ENCODE measurements at places on chromosomes 6 and 20.

DNA sequence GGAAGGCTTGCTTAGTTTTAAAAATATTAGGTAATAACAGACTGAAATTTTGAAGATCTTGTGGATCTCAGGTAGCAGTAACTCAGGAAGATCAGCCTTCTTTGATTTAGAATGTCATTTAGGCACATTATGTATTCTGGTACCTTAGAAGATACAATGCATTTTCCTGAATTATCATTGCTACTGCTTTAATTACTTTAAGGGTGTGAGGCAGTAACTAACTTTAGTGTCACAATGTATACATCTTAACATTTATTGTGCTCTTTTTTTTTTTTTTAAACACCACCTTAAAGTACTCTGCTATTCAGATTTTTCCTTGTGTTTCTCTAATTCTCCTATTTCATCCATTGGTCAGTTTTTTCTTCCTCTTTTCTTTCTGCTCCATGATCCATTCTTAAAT lies 13.3 kb downstream of the MAPK14 start:
- DNase-seq = no peak

DNA sequence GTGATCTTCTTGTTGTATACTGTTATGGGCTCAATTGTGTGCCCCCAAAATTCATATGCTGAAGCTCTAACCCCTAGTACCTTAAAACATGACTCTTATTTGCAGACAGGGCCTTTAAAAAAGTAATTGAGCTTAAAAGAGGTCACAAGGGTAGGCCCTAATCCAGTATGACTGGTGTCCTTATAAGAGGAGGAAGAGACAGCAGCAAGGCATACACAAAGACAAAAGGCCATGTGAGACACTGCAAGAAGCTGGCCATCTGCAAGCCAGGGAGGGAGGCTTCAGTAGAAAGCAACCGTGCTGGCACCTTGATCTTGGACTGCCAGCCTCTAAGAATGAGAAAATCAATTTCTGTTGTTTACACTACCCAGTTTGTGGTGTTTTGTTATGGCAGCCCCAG lies 8.4 kb downstream of the CAGE1 start:
- no peak for DNase-seq

DNA sequence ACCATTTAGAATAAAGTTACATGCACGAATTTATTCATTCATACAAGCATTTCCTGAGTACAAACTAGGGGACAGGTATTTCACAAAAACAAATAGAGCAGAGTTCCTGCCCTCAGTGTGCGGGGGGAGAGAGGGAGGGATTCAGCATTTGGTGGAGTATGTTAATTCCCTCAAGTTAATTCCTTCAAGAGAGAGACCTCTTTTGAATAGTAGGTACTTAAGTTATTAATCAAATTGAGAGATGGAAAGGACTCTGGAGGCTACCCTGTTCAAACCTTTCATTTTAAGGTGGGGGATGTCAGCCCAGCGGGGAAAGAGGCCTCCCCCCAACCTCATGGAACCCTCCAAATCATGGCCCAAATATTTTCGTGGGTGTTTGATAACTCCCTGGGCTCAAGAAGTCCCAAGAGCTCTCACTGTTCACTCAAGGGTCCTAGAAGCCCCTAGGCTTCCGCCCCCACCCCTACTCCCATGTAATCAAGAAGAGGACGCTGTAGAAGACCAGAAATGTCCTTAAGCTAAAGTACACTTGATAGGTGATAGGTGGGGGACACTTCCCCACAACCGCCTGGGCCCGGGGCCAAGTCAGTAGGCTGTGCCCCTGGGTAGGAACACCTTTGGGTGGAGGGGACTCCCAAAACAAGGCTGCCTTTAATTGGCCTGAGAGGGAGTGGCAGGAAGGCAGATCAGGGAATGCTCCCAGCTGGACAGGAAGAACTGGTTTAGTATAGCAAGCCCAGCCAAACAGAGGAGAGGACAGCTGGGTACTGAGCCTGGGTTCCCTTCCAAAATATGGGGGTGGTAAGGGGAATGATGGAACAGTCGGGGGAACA lies 2.9 kb downstream of the SDC4 start:
- no peak for DNase-seq

- no peak for DNase-seq
Observed at GRCh38 chr6:23659125-23659524, 466.9 kb upstream of the NRSN1 start.
